ENCODE measurements at places on chromosomes 11 and 22.

- DNase-seq, result peak; percentile 66
These were observed 339.4 kb downstream of the MN1 start for GRCh38 chr22:27462190-27462589.

DNA sequence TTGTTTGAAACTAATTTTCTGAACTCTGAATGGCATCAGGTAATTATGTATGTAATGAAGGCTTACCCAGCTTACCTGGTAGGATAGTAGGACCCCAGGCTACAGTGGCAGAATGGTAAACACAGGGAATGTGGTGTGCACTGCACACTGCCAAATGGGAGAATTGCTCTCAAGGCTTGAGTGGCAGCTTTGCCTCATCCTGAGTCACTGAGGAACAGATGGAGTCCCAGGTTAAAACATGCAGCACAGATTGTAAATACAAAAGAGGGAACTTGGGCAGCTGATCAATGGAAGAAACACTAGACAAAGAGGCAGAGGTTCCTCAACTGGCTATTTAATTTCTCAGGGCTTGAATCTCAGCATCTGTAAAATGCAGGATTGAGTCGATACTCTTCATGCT is 24.4 kb downstream of the GPR83 start:
- no peak for DNase-seq

GRCh38 chr11:59141673-59142460 is 789 bp upstream of the FAM111A start:
- no peak for DNase-seq

DNA sequence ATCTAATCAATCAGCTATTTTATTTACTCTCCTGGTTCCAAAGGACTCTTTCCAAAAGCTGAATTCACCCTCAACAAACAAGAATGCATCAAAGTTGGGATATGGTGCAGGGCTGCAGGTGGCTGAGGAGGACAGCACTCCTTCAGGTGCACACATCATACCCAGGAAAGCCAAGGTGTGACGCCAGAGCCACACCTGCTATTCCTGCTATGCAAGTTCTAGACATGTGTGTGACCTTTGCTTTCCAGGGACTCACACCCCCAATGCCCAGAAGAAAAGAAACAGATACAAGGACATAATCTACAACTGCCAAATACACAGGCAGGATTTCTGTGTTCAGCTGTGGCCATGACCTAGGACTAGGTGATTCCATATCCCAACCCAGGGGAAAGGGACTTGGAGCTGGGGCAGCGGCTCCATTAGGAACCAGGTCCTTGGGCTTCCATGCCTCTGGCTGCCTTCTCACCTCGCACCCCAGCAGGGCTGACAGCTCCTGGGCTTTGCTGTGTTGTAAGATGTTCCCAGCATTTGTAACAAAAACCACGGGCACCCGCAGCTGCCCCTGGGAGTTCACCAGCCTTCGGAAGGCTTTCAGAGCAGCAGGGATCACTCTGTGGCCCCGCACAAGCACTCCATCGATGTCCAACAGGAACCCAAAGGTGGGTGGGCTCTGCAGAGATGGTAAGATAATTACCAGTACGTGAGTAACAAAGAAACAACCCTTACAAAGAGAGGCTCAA is 9.8 kb downstream of the HDHD5 start:
- no peak for DNase-seq

GRCh38 chr11:18235394-18236334 is 938 bp downstream of the SAA4 start:
- DNase-seq, result no peak

DNA sequence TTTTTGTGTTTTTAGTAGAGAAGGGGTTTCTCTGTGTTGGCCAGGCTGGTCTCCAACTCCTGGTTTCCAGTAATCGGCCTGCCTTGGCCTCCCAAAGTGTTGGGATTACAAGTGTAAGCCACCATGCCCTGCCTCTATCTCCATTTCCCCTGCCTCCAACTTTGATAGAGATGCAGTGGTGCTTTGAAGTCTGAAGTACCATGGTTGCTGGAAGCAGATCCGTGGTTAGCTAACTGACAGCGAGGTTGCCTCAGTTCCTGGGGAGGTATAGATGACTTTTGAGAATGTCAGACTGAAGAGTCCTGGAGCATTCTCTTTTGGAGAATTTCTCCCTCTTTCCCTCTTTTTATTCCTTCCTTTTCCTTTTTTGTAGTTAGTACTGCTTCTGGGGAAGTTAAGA is 111.5 kb upstream of the RRM1 start:
- DNase-seq, result no peak

GRCh38 chr11:35427071-35427470 is 7.7 kb upstream of the SLC1A2 start:
- DNase-seq, result peak; percentile 62

- DNase-seq, result no peak
These were observed 2.6 kb downstream of the OR51G2 start for GRCh38 chr11:4916581-4916980.

- no peak for DNase-seq
These were observed 120.5 kb downstream of the PGR start for GRCh38 chr11:101008961-101009689.

DNA sequence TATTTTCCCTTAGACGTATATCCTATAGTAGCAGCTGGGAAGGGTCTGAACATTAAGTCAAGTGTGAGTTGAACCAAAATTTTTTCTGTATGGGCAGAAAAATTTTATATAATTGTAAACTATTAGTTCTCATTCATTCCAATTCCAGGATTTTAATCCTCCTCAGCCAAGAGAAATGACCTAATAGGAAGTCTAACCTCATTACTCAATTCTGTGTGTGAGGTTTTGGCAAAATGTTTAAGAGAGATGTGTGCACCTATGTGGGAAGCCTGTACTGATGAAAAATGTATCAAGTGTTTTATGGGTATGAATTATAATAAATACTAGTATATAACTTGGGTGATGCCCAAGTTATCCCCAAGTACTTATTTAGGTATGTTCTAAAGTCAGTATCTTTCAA is 311.6 kb upstream of the PITPNB start:
- DNase-seq, result no peak

DNA sequence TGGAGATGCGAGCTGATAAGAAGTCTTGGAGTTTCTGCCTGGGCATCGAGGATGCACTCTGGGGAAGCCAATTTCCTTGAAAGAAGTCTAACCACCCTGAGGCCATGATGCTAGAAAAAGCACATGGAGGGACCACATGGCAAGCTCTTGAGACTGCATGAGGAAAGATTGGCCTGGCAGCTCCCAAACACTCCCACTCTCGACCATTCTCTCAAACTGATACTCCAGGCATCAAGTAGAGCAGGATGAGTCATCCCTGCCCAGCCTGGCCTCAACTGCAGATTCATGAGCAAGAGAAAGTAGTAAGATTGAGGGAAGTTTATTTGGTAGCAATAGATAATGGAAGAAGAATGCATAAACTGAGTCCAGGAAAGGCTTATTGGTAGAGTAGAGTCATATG is 194.3 kb downstream of the KIF18A start:
- DNase-seq, result no peak

- no peak for DNase-seq
These were observed 73.8 kb upstream of the SHISAL1 start for GRCh38 chr22:44386386-44387035.

- no peak for DNase-seq
These were observed 4.2 kb downstream of the USP2 start for GRCh38 chr11:119377112-119377901.

DNA sequence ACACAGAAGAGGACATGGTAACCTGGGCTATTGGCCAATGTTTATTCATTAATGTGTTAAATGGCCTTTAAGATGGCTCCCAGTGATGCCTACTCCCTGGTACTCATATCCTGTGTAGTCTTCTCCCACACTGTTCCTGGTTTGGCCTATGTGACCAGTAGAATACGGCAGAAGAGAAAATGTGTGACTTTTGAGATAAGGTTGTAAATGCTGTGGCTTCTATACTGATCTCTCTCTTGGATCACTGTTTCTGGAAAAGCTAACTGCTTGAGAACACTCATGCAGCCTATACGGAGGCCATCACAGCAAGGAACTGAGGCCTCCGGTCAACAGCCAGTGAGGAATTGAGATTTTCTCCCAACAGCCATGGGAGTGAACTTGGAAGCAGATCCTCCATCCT is 24.1 kb downstream of the MAML2 start:
- DNase-seq, result no peak

DNA sequence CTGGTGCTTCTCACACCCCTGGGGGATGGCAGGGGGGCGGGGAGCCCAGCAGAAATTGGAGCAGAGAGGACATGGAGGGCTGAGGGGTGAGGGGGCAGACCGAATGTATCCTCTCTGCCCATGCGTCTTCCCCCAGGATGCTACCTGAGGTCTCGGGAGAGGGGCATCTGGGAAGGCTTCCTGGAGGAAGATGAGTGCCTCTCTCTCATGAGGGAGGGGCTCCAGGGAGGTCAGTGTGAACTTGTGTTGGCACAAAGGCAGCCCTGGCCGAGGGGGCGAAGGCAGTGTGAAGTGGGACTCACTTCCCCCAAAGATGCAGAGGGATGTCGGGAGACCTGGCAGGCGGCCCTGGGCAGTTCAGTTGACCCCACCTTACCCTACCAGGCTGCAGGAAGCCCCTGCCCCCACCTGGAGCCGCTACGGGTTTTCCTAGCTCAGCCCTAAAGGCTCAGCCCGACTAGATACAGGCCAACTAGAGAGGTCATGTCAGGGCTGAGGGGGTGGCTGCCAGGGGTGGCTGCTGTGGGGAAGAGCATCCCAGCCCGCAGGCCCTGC is 10.4 kb downstream of the ASCL2 start:
- DNase-seq, result no peak

DNA sequence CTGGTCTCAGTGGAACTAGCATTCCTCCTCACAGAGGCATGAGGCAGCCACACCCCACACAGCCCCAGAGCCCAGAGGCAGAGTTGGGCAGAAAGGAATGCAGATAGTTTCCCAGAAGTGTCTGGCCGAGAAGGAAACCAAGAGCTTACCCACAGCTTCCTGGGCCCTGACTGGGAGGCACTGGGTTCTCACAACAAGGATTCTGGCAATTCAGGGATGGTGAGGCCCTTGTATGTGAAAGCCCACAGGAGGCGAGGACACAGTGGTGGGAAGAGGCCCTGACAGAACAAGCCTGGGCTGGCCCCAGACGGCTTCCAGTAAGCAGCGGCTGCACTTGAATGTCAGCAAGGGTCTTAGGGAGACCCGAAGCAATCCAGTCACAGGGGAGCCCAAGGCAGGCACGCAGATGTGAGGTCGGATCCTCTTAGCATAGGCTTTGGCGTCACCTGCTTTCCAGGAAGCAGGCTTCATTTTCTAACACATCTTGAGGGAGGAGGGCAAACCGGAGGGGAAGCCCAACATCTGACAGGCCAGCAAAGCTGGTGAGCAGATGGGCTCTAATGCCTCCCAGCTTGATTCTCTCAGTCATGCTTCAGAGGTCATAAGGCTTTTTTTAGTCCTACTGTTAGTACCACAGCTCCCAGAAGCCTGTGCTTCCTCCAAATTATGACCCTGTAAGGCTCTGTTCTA is 78.3 kb upstream of the AKIP1 start:
- DNase-seq, result no peak

DNA sequence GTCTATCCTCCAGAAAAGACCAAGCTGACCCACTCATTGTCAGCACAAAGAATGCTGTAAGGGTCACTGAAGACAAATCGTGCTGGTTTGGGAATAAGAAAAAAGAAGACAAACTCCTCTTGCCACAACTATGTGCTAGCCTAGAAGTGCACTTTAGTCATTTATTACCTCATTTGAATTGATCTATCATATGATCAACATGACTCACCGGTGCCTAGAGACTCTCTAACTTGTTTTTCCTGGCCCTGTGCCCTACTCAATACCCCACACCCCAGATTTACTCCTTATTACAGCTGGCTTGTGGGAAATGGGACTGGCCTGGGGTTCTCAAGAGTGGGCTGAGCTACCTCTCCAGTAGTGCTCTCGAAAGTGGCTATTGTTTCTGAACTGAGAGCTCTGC is 35.9 kb upstream of the HORMAD2 start:
- no peak for DNase-seq

DNA sequence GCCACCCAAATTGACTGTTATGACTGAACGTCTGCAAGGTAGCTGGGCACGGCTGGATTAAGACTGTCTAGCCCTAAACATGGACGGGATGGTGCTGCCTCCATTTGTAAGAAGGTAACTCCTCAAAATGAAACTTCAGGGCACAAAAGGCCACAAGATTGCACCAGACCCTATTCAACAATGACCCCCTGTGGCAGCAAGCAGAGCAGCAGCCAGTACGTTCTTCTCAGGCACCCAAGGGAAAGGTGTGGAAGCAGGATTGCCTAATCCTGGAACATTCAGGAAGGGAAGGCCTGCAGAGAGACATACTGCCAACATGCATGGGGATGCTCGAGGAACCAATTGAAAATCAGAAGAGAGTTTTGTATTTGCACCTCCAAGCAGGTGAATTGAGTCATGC is 4.5 kb upstream of the TBX10 start:
- DNase-seq, result no peak

- no peak for DNase-seq
These were observed 60.0 kb downstream of the FAM181B start for GRCh38 chr11:82673631-82674030.

GRCh38 chr11:23284631-23285030 is 424.4 kb upstream of the CCDC179 start:
- no peak for DNase-seq

DNA sequence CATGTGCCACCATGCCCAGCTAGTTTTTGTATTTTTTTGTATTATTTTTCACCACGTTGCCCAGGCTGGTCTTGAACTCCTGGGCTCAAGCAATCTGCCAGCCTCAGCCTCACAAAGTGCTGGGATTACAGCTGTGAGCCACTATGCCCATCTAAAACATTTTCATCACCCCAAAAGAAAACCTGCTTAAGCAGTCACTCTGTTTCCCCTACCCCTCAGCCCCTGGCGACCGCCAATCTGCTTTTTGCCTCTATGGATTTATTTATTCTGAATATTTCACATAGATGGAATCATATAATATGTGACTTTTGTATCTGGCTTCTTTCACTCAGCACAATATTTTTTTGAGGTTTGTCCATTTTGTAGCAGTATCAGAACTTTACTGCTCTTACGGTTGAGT is 18.6 kb upstream of the P2RY2 start:
- no peak for DNase-seq

DNA sequence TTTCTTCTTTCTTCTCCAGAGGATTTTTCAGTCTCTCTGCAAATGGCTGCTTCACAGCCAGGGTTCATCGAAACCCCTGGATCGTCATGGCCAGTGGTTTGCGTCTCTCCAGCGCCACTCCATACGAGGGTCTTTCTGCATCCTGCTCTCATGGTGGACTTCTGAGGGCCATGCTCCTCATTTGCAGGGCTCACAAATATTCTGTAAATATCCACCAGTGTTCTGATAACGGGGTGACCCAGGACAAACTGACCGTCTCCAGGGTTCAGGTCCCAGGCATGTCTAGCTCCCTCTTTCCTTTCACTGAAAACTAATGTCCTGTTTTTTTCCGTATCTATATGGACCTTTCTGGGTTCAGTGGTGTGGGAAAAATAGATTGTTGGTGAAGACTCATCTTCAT is 15.7 kb upstream of the VPREB1 start:
- no peak for DNase-seq

- DNase-seq, result no peak
These were observed 423.2 kb downstream of the MN1 start for GRCh38 chr22:27378311-27378800.

- no peak for DNase-seq
These were observed 19.2 kb upstream of the TH start for GRCh38 chr11:2190657-2191471.
